Activated naive CD4-positive, alpha-beta T cell (primary cell): ENCODE measurements at places on chromosomes 1 and 21.

DNA sequence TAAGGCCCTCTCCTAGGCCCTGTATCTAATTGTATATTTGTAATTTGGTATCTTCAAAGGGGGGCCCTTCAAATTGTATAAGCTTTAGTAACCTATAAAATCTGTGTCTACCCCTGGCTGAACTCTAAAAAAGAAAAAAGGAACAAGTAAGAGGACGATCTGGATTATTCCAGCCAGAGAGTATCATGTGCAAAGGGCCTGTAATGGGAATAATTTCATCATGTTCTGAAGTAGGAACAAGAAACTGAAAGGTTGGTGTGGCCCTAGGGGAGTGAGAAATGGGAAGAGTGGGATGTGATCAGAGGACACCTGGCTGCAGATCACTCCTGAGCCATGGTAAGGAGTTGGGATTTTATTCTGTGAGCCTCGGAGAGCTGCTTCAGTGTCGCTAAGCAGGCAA is 14.7 kb downstream of the PTAFR start:
- DNase-seq: no peak

DNA sequence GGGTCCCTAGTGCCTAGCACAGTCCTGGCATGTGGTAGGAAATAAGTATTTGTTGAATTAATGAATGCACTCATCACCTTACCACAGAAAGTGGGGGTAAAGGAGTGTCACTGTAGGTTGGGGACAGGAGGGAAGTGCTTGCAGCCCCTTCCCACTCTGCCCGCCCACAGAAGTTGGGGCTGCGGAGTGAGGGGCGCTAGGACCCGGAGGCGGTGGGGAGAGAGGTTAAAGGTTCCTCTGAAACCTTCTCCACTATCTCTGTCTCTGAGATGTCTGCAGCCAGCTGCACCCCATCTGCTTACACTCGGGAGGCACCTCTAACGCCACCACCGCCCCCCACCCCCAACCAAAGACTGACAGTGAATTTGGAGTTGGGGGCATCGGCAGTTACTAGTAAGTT is 1.4 kb upstream of the WNT2B start:
- no peak for DNase-seq

- no peak for DNase-seq
These were observed 20.6 kb downstream of the TRAF5 start for GRCh38 chr1:211347077-211347844.

DNA sequence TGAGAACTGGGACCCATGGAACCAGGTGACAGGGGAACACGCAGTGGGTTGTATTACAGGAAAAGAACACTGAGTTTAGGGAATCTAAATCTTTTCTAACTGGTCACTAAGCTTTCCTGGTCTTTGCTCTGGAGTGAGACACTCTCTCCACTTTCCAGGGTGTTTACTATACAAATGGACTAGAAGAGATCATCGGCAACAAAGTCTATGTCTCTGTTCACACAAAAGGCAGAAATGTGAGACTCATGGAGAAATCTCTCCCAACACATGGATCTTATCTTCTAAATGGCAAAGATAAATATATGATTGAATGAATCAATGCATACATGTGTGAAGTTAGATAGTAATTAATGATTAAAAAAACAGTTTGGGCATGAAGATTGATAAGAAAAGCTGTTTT is 101.6 kb upstream of the DPT start:
- no peak for DNase-seq

DNA sequence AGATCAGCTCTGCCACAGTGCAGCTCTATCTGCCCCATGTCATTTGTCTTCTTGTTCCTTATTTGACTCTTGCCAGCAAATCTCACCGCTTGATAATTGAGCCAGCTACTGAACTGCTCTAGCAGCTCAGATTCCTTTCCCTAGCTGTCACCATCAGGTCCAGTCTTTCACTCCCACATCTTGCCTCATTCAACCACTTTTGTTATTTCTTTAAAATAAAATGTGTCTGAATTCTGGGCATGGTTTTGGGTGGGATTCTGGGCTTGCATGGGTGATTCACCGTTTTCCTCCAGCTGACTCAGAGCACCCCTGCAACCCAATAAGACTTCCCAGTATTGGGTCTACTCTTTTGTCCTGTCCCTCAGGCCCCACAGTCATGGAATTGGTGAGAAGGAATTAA is 215.7 kb downstream of the DSCAM start:
- DNase-seq: no peak

GRCh38 chr1:185864889-185865517 is 130.8 kb downstream of the HMCN1 start:
- DNase-seq: no peak

DNA sequence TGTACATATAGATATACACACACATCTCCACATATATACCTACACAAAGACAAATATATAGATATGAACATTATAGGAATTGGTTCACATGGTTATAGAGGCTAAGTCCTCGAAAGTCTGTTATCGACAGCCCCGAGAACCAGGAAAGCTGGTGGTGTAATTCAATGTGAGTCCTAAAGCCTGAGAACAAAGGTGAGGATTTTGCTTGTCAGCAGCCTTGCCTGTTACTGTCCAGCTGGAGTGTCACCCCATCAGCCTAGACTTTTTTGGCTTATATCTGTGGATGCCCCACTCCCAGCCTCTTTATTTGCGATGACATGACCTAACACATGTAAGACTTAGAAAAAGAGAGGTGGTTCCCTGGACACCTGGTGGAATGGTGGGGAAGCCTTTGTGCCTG is 97.0 kb downstream of the GIPC2 start:
- no peak for DNase-seq

- DNase-seq: no peak
These were observed 34.5 kb upstream of the C21orf91 start for GRCh38 chr21:17853393-17854275.

GRCh38 chr1:153350321-153350957 is 1.8 kb upstream of the PGLYRP4 start:
- DNase-seq: no peak

GRCh38 chr1:7127322-7128075 is 342.2 kb downstream of the CAMTA1 start:
- no peak for DNase-seq

GRCh38 chr1:21307663-21308305 is 17.5 kb upstream of the ECE1 start:
- no peak for DNase-seq

DNA sequence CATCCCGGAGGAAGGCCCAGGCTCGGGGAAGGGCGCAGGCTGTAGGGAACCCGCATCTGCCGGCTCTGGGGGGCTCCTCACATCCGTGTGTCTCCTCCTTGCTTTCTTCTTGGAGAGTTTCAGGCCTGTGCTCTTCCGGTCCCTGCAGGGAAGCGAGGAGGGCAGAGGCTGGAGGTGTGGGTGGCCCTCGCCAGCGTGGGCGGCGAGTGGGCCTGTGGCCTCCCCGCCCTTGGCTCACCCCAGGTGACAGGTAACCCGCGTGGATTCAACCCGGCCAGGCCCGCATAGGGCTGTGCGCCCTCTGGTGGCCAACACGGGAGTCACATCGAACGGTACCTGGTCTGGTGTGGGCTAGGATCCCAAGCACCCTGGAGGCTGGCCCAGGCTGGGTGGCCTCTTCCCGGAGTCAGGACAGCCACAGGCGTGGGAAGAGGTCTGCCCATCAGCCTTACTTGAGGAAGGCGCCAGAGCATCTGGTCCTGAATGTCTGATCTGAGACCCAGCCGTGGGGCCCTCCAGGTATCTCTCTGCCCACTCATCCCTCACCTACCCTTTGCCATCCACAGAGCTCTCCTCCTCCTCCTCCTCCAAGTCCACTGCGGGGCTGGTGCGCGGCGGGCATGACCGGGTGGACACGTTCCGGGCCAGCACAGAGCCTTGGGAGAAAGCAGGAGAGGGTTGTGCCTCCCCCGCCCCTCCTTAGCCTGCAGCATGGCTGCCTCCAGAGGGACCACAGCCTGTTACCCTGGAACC is 9.6 kb upstream of the TNFRSF25 start:
- peak; percentile 55 for DNase-seq

- DNase-seq: peak; percentile 56
These were observed 64.0 kb downstream of the ADARB1 start for GRCh38 chr21:45138199-45139002.

DNA sequence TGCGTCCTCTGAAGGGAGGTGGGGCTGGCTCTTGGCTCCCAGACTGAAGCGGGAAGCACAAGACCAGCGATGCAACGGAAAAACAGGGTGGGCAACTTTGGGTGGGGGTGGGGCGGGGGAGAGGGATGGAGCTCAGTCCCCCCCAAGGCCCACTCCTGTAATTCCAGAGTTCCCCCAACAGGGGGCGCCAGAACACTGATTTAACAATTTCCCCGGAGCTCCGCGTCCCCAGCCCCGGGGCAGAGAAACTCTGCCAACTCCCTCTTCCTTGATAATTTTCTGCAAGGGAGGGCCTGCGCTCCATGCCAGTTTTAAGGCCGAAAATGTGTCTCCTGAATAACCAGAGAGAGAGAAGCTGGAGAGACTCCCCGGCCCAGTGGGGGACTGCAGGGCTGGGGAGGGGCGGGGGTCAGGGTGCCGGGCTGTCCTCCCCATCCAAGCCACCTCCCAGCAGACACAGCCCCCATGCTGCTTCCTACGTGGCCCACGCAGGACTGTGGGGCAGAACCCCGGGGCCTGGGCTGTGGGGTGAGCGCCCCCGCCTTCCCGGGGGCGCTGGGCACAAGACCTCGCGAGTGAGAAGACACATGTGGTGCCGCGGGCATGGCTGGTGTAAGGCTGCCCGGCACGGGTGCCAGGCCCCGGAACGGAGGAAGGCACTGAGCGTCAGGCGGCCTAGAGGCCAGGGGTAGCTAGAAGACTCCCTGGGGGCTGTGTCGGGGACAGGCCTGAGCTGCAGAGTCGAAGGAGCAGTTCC is 51.4 kb downstream of the KIF21B start:
- peak; percentile 60 for DNase-seq

DNA sequence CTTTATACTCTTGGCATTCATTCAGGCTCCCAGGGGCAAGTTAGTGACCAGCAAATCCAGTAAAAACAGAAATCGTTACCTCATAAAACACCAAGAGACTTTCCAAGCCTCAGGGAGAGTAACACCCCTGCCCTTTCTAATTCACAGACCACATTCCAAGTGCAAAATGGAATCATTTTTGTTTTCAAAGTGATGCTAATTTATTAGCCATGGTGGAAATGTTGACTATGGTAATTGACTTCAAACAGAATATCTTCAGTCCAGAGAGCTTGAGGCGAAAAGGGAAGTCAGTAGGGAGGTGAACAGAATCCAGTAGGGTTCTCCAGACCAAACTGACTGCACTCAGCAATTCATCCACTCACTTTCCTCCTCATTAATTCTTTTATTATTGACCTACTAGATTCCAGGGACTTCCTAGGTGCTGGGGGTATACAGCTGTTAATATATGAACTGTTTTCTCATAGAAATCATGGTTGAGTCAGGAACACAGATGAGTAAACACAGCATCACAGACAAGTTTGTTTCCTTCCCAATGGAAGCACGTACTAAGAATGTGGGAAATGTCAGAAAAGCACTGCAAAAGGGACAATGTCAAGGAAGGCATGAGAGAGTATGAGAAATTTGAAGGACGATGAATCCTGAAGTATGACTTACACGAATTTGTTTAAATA is 388.5 kb upstream of the C1orf87 start:
- no peak for DNase-seq

DNA sequence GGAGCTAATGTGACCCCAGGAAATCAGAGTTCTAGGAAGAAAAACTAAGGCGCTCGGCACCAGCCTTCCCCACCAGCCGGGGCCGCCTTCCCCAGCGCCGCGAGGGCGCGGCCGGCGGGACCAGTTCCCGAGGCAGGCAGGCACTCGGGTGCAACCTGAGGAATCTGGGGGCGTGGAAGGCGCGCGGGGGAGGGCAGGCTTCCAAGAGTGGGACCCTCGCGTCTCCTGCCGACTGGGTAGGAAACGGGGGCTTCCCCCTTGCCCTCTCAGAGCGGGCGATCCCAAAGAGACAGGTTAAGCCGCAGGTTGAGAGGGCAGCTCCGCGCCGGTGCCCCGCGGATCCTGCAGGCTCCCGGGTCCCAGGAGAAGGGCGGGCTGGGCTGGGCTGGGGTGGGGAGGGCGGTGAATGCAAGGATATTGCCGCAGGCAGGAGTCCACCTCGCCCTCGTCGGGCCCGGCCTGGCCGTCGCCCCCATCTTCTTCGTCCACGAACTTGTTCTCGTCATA is 431 bp downstream of the ARPC5 start:
- peak; percentile 30 for DNase-seq

- no peak for DNase-seq
These were observed 33.7 kb downstream of the WNT9A start for GRCh38 chr1:227913764-227914721.

- no peak for DNase-seq
These were observed 64.2 kb downstream of the ACOT7 start for GRCh38 chr1:6329396-6329795.

- no peak for DNase-seq
These were observed 451.1 kb downstream of the RWDD3 start for GRCh38 chr1:95685081-95685480.

DNA sequence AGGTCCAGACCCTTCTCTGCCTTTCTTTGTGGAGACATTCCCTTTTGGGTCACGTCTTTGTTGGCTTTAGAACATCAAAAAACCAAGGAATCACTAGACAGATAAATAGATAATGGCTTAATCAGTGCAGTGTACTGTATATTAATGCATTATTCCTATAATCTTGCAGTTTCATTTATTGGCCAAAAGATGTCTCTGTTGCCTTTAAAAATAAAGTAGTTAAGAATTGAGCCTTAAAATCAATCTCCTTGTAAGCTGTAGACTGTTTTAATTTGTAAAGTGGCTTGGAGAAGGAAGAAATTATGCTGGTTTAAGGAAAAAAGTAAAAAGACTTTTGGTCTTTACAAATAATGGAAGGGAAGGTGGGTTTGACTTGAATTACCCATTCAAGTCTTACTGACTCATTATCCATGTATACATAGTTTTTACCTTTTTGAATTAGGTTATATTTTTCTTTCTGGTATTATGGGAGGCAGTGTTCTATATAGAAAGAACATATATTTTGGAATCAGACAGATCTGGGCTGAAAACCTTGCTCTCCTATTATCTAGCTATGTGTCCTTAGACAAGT is 84.6 kb downstream of the VPS13D start:
- DNase-seq: no peak

DNA sequence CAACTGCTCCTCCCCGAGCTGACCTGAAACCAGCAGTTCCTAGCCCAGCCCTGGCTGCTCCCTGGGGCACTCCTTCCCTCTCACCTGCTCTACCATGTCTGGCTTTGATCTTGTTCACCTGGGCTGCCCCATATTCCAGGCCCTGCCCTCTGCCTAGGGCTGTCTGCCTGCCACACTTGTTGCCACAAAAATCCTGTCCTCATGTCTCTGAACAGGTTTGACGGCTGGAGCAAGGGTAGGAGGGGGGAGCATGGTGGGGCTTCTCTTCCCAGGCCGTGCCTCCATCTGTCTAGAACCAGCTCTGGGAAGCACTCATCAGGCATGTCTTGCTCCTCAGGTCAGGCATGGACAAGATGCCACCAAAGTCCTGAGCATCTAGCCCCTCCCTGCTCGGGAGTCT is 44.3 kb upstream of the WNT2B start:
- DNase-seq: no peak

DNA sequence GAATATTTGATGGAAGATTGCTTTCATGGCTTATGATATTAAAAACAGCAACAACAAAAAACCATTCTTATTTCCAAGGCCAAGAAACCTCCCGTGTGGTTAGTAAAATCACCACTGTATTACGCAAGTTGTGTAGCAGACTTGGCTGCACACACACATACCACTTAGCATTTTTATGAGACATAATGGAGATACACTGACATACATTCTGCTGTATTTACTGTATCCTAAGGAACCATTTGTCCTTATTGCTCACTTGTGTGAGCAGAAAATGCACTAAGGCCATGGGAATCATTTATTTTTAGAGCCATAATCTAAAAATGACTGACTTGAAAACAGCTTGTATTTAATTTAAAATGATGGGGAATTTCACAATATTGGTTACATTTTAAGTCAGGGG is 584 bp upstream of the C1orf141 start:
- no peak for DNase-seq

GRCh38 chr1:97593192-97593591 is 327.6 kb downstream of the DPYD start:
- DNase-seq: no peak
